ENCODE measurements at places on chromosomes 11 and 22. TPM values are rescaled to one million over a fixed set of nuclear protein-coding genes. Genes with fewer than 3 reads are reported as not detected.

Gene UBQLN3
- not detected for total RNA-seq

- no peak for DNase-seq
Observed at GRCh38 chr22:37909766-37910165, 3.7 kb downstream of the MICALL1 start.

DNA sequence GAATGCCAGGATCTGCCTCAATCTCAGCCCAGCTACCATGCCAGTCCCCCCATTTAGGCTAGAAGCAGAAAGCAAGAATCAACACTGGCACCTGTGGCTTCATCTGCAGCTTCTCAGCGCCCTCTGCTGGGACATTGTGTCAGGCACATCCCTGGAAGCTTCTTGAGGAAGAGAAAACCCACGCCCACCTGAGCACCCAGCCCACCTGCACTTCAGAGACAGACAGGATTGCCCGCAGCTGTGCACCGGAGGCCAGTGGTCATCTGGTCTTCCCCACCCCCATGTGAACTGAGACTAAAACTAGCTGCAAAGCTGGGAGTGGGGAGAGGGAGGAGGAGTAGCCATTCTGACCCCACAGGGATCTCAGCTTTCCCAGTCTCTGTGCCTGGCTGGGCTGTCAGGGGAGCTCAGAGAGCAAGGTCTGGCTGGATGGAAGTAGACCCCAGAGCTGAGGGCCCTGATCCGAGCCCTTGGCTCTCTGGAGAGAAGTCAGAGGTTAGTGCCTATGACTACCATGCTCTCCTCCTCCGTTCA is 66.8 kb downstream of the FEZ1 start:
- DNase-seq, result peak; percentile 73

DNA sequence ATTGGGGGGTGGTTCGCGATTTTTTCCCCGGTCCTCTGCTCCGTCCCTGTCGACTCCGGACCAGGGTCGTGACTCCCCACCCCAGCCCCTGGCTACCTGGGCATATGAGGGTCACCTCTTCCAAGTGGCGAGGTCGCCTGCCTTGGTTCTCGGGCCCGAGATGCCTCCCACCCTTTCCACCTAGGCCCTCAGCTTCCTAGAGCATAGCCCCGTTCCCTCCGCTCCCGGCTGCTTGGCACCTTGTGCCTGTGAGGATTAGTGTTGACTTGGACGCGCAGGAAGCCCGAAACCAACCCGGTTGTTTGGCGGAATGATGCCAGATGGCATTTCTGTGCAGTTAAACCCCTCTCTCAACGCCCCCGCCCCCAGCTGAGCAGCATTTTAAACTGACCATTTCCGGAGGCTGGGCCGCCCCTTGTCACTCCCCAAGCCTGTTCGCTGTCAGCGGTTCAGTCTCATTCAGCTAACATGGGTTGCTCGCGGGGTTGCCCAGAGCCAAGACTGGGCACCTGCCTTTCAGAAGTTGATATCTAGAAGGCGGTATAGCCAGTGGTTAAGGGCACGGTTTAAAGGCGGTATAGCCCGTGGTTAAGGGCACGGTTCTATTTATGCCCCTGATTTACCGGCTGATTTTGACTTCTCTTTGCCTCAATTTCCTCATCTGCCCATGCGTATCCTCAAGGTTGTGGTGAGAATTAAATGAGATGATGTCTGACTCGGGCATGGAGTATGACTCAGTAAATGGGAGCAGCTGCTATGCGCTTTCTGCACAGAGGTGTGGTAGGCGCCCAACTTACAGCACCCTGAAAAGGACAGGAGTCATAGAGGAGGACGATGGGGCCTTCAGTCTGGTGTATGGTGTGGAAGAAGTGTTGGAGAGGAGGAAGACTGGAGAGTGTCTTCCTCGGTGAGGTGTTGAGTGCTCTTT is 639 bp downstream of the INCENP start:
- DNase-seq, result no peak

Gene C11orf91
- total RNA-seq, result not detected

Gene CARD10
- 5.8 TPM for total RNA-seq

DNA sequence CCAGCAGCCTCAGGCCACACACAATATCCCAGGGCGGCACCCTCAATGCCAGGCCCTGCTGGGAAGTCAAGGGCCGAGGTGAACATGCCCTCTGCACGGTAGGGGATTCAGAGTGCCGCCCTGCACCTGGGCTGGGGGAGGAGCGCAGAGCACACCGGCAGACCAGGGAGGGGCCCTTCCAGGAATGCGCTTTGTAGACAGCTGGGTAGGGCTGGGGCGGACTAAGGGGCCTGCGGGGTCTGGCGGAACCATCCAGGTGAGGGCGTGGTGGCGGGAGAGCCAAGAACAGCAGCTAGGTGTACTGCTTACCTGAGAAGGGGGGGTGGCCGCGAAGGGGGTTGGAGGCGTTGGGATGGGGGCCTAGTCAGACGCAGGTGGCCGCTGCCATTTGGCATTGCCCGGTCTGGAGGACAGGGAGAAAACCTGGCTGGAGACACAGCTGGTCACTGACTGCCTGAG is 26.0 kb downstream of the DUSP8 start:
- DNase-seq, result no peak

Data from fibroblast of the aortic adventitia (primary cell).